ENCODE measurements at places on chromosomes 5 and 9. TPM values are rescaled to one million over a fixed set of nuclear protein-coding genes. Genes with fewer than 3 reads are reported as not detected.

The OR2K2 gene
- polyA plus RNA-seq: not detected

The SPINK4 gene
- not detected for polyA plus RNA-seq

- DNase-seq: no peak
Measured at GRCh38 chr5:32506799-32507198, 62.3 kb upstream of the ZFR start.

DNA sequence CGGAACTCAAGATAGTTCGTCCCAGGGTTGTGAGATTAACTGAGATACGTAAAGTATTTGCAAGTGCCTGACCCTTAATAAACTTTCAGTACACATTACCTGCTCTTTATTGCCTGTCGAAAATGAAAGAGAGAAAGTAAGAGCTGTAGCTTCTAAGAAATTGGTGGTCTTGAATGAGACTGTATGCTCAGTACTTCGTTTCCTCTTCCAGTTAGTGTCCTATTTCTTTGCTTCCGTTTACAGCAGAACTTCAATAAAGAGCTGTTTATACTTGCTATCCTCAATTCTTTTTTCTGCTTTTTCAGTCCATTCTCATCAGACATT lies 534 bp downstream of the SRFBP1 start:
- no peak for DNase-seq

DNA sequence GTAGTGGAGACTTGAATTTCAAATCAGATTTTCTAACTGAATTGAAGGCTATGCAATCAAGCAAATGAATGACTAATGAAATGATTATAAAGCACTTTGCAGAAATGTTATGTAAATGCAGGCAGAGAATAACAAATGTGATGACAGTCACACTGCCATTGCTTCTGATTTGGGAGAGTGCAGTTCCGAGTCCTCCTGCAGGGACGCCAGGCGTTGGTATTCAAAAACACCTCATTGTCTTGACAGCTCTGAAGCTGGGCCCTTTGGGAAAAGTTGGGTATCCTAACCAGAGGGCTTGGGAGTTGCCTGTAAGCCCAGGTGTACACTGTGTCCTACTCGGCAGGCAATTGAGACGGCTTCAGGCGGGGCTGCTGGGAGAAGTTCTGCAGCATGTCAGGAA lies 57.9 kb downstream of the C5orf15 start:
- DNase-seq: no peak

All from A549 (cell line).